GM12878 (cell line): ENCODE measurements at places on chromosomes 13 and 19.

- no peak for DNase-seq
These were observed 37.0 kb downstream of the NWD1 start for GRCh38 chr19:16756649-16757048.

GRCh38 chr19:5487222-5487621 is 32.0 kb downstream of the ZNRF4 start:
- no peak for DNase-seq

- DNase-seq: no peak
These were observed 226.7 kb upstream of the TSHZ3 start for GRCh38 chr19:31575846-31576335.

- DNase-seq: peak; percentile 40
These were observed 399 bp upstream of the SPTBN4 start for GRCh38 chr19:40466219-40466984.

- DNase-seq: no peak
These were observed 203.3 kb upstream of the IRS2 start for GRCh38 chr13:109989686-109990085.

- no peak for DNase-seq
These were observed 39.9 kb upstream of the CEACAM8 start for GRCh38 chr19:42634409-42635232.

GRCh38 chr13:109096101-109096500 is 466.7 kb downstream of the MYO16 start:
- no peak for DNase-seq

DNA sequence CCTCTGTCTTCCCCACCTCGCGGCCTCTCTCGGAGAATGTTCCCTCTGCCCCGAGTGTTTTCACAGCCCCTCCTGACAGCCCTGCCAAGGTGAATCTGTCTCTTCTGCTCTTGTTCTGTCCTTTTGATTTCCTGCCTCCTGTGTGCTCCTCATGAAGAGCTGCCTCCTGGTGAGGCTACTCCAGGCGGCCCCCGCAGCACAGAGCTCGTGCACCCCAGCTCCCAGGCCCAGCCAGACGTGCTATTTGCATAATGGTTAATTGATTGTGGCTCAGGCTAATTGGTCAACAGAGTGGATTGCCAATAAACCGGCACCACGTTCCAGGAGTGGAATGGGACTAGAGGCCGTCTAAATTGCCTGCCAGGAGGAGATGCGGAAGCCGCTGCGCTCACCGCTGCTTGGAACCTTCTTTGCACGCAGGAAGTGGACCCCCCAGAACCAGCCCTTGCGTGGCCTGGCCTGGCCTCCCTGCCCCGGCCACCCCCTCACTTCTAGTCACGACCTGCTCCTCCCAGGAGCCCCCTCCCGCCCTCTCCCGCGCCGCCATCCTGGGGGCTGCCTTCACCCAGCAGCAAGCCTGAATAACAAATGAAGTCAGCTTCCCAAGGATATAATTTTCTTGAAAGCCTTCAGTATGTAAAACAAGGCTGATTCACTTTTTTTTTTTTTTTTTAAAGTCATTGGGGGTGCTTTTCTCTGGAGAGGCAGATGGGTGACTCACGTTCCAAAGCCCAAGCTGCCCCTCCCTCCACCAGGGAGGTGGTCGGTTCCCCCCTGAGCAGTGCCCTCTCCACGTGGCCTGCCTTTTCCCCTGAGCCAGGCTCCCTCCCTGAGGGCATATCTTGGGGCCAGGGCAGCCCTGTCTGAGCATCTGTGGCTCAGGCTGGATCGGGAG is 144.0 kb downstream of the KDM4B start:
- DNase-seq: no peak

GRCh38 chr19:19068659-19069654 is 5.2 kb downstream of the SLC25A42 start:
- peak; percentile 35 for DNase-seq

DNA sequence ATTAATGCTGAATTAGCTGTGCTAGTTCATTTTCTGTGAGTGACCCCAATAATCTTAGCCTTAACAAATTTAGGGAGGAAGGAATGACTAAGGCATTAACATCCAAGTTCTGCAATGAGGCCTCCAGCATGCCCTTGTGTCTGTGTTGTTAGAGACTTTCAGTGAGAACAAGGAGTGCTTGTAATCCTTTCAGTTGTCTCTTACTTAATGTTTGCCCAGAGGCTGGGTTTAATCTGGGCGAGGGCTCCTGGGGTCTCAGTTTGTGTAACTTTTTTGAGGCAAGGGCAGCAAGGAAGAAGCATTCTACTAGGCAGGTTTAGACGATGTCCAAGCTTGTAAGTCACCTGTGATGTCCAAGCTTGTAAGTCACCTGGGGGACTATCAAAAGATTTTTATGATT is 24.3 kb downstream of the CCNA1 start:
- no peak for DNase-seq

GRCh38 chr13:77653301-77653700 is 44.2 kb upstream of the SLAIN1 start:
- DNase-seq: no peak

DNA sequence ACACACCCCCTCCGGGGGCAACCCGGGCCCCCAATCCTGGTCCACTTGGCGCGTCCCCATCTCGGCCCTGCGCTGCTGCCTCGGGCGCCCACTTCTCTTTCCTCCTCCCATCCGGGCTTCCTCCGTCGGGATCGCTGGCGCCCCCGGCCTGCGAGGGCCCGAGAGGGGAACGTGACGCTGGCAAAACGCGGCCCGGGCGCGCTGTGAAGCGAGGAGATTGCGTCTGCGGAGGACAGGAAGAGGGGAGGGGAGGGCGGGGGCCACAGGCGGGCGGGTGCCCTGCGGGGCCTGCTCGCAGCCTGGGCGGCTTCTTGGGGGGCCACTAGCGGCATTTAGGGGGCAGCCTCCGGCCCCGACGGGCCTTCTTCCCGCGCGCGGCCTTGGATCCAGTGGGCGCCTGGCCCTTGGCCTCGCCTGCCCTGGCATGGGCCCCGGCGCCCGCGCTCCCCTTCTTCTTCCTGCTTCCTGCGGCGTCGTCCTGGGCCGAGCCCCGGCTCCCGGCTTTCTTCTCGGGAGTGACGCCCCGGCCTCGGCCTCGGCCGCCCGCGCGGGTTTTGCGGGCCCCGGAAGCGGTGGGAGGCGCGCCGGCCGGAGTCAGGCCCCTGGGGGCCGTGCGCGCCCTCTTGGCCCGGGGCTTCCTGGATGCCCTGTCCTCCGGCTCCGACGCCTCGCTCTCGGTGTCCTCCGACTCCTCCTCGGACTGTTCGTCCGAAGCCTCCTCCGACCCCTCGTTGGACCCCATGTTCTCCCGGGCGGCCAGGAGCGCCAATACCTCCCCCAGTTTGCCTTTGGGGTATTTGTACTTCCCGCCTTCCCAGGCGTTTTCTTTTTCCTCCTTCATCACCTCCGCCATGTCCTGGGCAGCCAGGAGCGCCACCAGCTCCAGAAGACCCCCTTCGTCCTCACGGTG is 2.2 kb downstream of the PNMA8B start:
- DNase-seq: no peak

DNA sequence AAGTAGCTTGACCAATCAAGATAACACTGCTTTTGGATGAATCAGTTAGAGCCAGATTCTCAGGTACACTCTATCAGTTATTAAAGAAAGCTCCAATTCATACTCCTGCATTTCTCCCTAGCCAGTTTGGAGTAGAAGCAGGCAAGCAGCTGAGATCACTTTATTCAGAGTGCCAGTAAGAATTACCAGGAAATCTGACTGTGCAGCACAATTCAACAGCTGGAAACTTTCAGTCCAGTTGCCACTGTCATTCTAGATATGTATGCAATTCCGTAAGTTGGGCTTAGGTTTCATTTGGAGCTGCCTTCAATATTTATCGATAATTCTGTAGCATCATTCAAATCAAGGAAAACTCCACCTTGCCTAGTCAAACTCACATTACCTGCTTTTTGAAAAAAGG is 2625.6 kb upstream of the PCDH20 start:
- no peak for DNase-seq

DNA sequence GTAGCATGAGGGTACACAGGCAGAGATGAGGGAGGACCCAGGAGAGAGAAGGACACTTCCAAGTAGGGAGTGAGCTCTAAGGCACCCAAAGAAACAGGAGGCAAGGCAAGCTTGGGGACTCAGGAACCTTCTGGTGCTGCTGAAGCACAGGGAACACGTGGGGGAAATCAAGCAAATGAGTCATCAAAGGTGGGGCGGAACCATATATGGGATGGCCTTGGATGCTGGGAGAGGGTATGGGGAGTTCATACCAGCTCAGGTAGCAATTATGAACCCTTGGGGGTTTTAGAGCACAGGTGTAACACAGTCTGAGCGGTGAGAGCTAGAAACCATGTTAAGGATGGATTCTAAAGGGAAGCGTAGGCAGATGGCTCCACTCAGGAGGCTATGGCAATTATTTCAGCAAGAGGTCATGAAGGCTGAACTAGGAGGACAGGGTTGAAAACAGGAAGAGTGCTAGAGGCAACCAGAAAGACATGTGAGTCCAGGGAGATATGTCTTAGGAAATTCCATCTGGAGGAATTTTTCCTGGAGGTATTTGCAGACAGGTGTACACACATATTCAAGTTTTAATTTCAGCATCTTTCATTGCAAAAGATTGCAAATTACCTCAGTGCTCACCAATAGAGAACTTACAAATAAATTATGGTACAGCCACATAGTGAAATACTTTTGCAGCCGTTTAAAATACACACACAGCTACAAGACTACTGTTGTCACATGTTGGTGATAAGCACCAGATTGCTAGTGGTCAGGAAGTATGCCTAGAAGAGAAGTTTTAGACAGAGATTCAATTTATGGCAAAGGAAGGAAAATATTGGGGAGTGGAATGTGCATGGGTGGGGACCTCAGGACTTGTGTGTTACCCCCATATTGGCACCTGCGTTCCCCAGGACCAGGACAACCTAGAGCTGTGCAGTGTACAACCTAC is 77.0 kb downstream of the STARD13 start:
- no peak for DNase-seq

DNA sequence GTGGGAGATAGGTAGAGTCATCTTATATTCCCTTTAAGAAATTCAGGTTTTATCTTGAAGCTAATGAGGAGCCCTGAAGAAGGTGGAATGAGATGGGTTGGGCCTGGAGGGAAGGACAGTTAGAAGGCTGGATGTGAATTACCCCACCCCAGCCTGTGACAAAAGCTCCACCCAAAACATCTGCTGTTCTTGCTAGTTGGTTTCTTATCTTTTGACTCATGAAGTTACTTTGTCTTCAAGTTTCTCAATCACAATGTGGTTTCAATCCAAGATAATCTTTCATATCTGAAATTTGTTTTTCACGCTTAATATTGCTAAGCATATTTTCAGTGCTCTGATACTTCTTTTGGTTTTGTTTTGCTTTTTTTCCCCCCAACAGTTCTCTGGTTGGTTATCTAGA is 38.3 kb upstream of the HMGB1 start:
- peak; percentile 16 for DNase-seq

- no peak for DNase-seq
These were observed 13.4 kb upstream of the FNDC3A start for GRCh38 chr13:48962281-48962680.

GRCh38 chr13:112446347-112446861 is 70.2 kb downstream of the SPACA7 start:
- no peak for DNase-seq

DNA sequence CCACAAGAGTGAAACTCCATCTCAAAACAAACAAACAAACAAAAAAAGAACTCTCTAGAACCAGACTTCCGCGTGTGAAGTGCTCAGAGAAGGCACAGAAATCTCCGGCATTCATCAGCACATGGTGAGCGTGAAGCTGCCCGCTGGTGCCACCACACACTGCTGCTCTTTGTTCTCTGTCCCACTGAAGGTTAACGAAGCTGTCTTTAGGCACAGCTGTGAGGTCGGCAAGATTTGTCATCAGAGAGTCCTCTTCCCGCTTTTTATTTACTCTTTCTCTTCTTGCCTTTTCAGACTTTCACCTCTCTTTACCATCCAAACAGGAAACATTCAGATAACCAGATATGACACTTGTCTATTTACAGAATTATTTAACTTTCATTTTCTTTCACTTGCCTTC is 115.2 kb upstream of the ARGLU1 start:
- no peak for DNase-seq

DNA sequence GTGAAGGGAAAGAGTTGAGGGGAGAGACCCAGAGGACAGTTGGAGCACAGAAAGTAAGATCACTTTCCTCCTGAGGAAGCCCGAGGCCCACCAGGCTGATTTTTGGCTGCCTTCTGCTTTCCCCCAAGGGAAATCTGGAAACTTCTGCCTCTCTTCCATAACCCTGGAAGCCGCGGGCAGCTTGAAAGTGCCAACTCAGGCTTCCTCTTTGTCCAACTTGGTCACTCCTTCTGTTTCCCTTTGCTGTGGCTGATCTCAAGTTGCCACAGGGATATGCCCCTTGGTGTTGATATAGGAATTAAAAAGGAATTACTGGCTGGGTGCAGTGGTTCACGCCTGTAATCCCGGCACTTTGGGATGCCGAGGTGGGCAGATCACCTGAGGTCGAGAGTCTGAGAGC is 5.7 kb upstream of the CD70 start:
- no peak for DNase-seq

DNA sequence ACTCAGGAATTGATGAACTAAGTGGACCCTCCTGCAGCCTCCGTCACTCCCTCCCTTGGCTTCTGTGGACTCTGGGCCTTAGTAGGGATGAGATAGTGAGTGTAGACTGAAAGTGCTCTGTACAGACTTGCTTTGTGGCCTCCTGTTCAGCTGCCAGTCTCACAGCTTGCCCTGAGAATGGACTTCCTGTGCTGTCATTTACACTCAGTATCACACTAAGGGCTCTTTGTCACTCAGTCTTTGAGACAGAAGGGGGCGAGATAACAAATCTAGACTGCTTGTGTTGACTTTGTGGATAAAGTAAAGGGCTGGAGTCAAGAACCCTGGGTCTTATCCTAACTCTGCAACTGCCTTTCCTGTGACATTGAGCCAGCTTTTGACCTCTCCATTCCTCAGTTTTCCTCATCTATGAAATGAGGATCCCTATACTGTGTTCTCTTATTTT is 21.0 kb upstream of the SPRY2 start:
- no peak for DNase-seq

DNA sequence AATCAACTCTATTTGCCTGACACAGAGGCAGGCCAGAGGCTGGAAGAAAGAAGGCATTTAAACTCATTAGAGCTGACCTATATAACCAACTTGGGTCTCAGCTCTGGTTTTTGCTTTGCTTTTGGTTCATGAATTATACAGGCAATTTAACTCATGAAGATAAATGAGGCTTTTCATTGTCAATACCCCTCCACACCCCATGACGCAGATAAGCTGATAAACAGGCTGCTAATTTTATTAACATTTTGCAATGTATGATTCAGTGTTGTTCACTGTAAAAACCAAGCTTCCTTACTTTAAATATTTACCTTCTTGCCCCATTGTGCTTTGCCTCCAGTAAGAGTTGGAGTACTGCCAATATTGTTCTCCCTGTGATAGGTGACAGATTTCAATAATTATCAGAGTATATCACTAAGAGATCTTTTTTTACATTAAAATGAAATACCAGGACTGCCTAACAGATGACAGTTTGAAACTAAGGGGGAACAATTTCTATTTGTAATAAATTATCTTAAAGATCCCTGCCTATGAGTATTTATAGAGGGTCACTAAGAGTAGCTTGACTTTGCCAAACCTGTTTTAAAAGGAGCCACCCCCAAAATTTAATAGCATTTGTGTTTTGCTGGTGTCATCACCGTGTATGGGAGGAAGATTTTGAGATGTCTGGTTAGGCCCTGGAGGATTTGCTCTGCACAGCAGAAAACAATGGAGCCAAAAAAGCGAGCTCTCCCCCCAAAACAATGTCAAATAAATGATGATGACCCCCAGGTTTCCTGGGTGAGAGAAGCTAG is 472.7 kb upstream of the NBEA start:
- DNase-seq: no peak
